ENCODE measurements at places on chromosomes 4 and X. TPM values are rescaled to one million over a fixed set of nuclear protein-coding genes. Genes with fewer than 3 reads are reported as not detected.

The SPON2 gene
- 22.4 TPM for total RNA-seq

The GAGE2A gene
- 0.86 TPM for total RNA-seq

- DNase-seq: peak; percentile 51
These were observed 441.7 kb upstream of the RASGEF1B start for GRCh38 chr4:81913427-81913879.

- DNase-seq: no peak
These were observed 53.7 kb downstream of the TRIM2 start for GRCh38 chr4:153257991-153258390.

DNA sequence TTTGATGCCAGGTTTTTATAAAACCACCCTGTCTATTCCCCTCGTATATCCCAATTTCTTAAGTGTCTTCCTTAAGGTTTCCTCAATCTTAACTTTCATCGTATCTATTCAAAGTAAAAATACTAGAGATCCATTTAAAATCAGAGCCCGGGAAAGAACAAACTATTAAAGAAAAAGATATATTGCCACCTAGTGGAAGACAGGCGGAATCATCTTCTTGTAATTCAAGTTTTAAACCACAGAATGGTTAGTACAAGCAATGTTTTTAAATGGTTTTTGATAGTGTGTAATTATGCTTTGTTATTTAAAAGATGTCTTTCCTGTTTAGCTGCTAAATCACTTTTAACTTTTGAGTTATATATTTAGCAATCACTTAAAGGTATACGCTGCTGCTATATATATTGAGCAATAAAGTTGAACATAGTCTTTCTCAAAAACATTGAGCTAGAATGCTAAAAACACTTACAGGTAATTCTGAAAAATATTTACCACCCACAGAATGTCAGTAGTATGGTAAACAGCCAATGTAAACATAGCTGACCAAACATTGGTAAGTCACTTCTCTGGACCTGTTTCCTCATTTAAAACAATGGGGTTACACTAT lies 18.2 kb downstream of the PRDM8 start:
- DNase-seq: no peak

DNA sequence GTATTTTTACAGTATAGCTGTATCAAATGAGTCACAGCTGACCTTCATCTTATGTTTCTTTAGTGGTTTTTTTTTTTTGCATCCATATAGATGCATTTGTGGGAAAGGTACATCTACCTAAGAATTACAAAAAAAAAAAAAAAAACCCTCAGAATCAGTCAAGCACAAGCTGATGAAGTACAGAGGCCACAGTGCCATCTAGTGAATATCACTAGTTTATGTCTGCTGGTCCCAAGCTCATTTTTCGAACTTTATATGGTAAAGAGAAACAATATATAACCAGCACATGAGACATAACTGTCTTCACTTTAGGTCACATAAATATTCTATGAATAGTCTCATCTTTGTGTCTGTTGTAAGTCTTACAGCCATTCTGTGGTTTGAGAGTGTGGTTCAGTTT lies 220.1 kb downstream of the DLG3 start:
- DNase-seq: no peak

GRCh38 chrX:137573324-137574101 lies 7.6 kb downstream of the ZIC3 start:
- no peak for DNase-seq

- DNase-seq: no peak
These were observed 309.2 kb downstream of the EVC2 start for GRCh38 chr4:5399124-5399523.

- DNase-seq: no peak
These were observed 27.1 kb downstream of the PAK3 start for GRCh38 chrX:111123125-111123524.

DNA sequence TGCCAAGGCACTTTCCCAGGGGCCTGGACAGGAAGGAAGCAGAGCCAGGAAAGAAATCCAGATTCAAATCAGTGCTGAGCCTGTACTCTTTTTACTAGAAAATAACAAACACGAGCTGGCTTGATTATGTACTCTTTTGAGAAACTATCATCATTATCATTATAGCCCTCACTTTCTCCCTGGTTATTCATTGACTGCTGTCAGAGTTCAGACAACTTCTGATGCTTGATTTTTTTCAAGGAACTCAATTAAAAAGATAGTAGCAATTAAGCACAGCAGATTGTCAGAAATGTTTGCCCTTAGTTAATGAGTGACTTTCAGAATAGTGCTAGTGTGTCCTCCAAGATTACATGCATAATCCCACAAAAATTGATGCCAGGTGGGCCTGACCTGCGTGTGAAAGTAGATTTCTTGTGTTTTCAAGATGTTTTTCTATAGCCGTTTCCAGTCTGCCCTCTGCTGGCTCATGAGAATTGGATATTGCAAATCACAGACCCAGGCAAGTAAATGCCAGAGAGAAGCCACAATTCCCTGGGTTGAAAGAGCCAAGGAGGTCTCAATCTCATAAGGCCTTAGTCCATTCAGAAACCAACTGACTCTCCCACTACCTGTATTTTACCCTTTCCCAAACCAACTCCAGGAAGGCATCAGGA lies 14.3 kb upstream of the PNPLA4 start:
- peak; percentile 60 for DNase-seq

All from colonic mucosa (tissue), 4 donors.